NCI-H2081 (cell line): ENCODE measurements at places on chromosomes 3 and 15.
A peak's percentile ranks its signal among the peaks of the same experiment; 100 is the strongest.

GRCh38 chr3:157865352-157866000 lies 240.7 kb downstream of the SHOX2 start:
- peak; percentile 31 for DNase-seq

- DNase-seq = peak; percentile 66
Observed at GRCh38 chr15:79084308-79084968, 6.1 kb downstream of the RASGRF1 start.

DNA sequence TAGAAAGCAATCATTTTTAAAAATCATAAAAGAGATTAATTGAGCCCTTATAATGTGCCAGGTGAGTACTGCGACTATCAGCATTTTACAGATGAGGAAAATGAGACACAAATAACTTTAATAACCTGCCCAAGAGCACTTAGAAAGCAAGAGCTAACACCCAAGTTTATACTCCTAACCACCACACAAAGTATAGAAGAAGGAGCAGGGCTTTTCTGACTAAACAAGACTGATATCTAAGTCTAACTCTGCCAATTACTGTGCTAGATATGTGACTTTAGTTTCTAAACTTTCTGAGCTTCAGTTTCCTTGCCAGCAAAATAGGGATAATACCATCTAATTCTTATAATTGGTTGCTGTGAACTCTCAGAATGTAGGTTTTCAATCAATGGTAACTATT lies 47.7 kb downstream of the TNIK start:
- DNase-seq = no peak

- DNase-seq = no peak
Observed at GRCh38 chr15:27248251-27248650, 277.3 kb downstream of the GABRG3 start.

DNA sequence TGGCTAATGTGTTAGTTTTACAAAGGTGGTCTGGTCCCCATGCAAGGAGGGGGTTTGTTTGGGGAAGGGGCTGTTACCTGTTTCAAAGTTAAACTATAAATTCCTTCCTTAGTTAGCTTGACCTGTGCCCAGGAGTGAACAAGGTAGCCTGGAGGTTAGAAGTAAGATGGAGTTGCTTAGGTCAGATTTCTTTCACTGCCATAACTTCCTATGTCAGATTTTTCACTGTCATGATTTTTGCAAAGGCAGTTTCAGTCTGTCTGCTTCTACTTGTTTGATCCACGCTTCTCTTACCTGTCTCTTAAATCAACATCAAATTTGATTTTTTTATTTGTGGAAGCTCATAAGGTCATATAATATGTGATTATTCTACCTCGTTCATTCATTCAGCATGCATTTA lies 28.6 kb downstream of the STARD9 start:
- no peak for DNase-seq

DNA sequence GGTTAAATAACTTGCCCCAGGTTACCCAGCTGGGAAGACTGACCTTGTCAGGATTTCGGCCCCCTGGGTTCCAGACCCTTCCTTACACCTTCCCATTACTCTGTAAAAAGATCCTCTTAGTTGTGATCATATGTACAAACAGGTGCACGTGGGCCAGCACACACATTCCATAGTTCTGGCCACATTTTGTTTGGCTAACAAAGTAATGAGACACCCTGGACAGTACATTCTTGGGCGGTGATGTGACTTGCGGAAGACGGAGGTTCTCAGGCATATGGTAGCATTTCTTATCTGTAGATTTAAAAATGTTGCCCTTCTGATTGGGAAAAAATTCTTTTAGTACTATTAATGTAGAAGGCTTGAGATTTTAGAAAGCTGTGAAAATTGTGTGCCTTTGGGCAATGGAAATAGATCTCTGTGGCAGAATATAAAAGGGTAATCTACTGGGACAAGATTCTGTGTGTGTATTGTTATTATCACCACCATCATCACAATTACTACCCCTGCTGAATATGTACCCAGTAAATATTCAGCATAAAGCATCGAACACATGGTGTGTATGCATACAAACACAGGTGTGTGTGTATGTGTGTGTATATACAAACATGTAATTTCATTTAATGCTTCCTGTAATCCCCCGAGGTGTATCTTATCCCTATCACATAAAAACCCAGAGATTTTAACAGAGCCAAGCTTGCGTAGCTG lies 205.4 kb upstream of the UBE2E1 start:
- DNase-seq = peak; percentile 21

GRCh38 chr3:3180456-3180855 lies 965 bp upstream of the CRBN start:
- no peak for DNase-seq

DNA sequence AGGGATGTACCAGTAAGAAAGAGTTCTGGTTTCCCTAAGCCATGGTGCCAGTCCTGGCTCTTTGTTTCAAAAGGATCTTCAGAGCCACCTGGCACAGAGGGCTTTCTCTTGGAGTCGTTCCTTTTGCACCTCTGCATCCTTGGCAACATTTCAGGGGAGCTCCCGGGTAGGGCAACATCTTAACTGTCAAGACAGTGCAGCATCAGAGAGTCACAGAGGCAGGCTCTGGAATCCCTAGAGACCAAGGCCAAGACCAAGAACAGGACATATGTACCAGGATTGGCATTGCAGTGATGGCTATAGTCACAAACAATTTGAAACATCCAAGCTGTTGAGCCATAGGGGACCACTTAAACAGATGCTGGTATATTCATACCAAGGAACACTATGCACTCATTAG lies 129.4 kb upstream of the ADPGK start:
- no peak for DNase-seq

- no peak for DNase-seq
Observed at GRCh38 chr15:65912235-65912634, 42.9 kb downstream of the RAB11A start.

GRCh38 chr15:77693576-77693975 lies 60.9 kb upstream of the LINGO1 start:
- no peak for DNase-seq

DNA sequence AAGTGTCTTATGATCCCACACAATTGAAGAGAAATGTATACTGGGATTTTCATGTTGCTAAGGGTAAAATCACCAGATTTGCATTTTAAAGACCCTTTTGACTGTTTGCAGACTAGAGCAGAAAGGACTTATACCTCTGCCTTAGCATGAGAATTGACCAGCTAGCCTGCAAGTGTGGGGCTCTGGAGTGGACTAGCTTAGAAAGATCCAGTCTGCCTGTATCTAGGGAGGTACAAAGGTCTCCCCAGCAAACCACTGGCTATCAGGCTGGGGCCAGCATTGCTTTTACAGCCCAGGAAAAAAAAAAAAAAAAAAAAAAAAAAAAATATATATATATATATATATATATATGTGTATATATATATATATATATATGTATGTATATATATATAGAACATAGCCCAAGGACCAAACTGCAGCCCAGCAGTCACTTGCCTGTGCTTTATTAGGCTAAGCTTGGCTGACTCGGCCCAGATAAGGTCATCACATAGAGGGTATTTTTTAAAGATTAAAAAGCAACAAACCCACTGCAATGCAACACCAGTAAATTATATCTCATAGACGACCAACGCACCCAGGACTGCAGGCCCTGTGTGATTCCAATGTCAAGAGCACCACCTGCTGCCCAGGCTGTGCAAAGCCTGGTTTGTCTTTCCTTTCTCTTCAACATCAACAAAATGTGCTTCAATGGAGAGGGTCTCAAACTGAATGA lies 63.7 kb downstream of the DCLK3 start:
- peak; percentile 71 for DNase-seq

- DNase-seq = no peak
Observed at GRCh38 chr3:45640091-45640507, 45.5 kb downstream of the LIMD1 start.

DNA sequence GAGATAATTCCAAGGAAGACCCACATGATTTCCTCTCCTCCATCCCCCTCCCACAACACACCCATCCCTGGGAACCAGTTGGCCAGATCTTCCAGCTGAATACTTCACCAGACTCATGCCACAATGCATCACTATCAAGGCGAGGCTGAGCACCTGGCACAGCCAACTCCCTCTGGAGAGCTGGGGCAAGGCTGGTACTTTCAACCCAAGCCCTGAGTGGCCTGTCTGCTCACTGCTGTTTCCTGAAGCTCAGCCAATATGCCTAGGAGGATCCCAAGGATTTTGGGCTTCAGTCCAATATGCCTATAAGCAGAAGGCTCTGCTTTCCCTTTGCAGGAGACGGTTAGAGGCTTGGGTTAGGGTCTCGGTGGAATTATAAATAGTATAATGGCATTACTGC lies 90.9 kb upstream of the NEO1 start:
- no peak for DNase-seq

- no peak for DNase-seq
Observed at GRCh38 chr3:116260491-116260890, 184.8 kb downstream of the LSAMP start.

DNA sequence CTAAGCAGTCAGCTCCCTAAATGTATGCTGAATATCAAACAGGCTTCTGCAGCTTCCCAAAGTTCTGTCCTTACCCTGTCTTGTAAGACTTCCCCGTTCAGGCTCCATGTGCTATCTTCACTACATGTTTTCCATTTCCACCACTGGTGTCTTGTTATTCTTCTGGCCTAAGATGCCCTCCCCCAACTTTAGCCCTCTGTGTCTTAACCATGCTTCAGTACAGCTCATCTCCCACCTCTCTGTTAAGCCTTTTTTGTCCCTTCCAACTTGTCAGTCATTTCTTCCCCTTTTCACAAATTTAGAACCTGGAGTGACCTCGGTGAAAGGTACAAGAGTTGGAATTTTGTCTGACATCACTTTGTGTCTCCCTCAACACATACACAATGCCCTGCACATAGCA lies 151.7 kb upstream of the TBL1XR1 start:
- no peak for DNase-seq

GRCh38 chr15:73928971-73929627 lies 2.8 kb downstream of the LOXL1 start:
- no peak for DNase-seq

- DNase-seq = no peak
Observed at GRCh38 chr15:94015324-94015723, 216.0 kb upstream of the MCTP2 start.

GRCh38 chr3:190197346-190197763 lies 76.7 kb upstream of the P3H2 start:
- no peak for DNase-seq

DNA sequence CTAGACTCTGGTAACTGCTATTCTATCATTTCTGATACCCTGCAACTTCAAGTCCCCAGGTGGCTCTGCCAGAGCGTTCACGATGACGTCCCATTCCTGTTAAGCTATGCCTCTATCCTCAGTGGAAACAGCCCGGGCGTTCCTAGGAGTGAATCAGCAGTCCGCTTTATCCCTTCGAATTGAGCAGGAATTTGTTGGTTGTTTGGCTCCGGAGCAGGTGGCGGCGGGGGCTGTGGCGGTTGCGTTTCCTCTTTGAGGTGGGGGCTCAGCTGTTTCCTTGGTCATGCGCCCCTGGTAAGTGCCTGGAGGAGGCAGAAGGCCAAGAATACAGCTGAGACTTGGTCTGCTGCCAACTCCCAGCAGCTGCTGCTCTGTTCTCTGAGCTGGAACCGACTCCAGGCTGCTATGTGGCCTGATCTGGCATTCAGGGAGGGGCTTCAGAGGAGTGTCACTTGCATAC lies 25.2 kb downstream of the ARPP21 start:
- DNase-seq = peak; percentile 96

- DNase-seq = no peak
Observed at GRCh38 chr3:9179826-9180763, 69.4 kb downstream of the SRGAP3 start.

GRCh38 chr3:100902572-100902971 lies 90.6 kb downstream of the ABI3BP start:
- DNase-seq = no peak

DNA sequence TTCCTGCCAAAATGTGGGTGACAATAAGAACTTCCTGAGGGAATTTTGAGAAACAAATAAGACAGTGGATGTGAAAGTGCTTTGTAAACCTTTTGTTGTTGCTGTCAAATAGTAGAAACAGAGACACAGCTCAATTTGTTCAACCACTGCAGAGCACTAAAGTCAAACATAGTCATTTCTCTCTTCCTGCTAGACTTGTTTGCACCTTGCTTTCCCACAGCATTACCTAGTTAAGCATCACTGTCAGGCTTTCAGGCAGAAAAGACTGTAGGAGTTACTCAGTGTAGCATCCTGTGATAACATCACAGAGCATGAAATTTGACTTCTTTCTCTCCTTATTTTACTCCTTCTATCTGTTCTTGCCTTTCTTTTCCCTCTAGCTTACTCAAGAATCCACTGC lies 27.1 kb downstream of the SLC12A1 start:
- DNase-seq = no peak

DNA sequence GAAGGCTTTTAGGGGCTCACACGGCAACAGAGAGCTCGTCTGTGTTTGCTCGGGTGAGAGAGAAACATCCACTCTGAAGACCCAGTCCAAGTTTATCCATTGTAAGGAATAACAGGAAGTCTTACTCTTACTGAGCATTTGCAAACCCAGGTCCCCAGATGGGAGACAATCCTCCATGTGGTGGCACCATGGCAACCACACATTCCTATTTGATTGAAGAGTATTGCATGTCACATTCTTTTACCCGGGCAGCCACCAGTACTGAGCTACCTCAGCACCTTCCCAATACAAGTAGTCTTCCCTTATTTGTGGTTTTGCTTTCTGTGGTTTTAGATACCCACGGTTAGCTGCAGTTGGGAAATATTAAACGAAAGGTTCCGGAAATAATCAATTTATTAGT lies 302.9 kb upstream of the RASGRP1 start:
- DNase-seq = no peak

DNA sequence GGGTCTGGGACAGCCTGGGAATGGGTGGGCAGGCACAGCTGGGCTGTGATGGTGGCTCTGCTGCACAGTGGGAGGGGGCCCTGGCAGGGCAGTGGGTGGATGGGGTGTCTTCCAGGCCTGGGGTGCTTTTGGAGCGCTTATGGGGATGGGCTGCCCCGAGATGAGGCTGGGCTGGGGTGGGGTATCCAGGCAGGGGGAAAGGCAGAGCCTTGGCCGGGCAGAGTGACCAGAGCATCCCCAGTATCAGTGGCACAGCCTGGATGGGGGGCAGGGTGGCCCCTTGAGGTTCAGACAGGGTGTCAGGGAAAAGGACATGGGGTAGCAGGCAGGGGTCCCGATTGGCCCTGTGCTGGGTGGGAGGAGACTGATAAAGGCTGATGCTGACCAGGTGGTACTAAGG lies 26.6 kb downstream of the HDAC11 start:
- DNase-seq = no peak

DNA sequence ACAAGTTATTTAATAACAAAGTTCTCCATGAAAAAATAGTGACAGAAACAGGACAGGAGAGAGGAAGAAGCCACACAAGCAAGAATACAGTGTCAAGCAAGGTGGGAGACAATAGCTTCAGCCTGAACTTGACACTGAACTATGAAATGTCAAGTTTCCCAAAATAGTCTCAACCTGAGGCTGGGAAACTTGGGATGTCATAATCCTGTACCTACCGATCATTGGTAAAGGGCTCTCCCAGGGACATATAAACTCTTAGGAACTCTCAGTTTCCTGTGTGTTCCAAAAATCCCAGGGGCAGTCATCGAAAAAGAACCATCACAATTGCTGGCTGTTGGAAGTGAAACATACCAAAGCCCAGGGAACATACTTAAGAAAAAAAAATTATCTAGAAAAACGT lies 211.6 kb downstream of the P3H2 start:
- DNase-seq = no peak

- no peak for DNase-seq
Observed at GRCh38 chr3:130895690-130896488, 2.0 kb downstream of the ATP2C1 start.

- DNase-seq = no peak
Observed at GRCh38 chr15:88036154-88036839, 220.2 kb downstream of the NTRK3 start.

- DNase-seq = no peak
Observed at GRCh38 chr15:100448481-100448880, 80.3 kb downstream of the CERS3 start.

- DNase-seq = no peak
Observed at GRCh38 chr3:32423534-32423933, 31.9 kb downstream of the CMTM7 start.

- no peak for DNase-seq
Observed at GRCh38 chr3:126671521-126671920, 16.6 kb upstream of the TXNRD3 start.
